ENCODE measurements at places on chromosomes 12 and 14.

- DNase-seq: no peak
Observed at GRCh38 chr14:60303745-60304144, 54.7 kb downstream of the PPM1A start.

GRCh38 chr12:113463746-113464451, 7.8 kb downstream of the LHX5 start:
- DNase-seq: no peak

DNA sequence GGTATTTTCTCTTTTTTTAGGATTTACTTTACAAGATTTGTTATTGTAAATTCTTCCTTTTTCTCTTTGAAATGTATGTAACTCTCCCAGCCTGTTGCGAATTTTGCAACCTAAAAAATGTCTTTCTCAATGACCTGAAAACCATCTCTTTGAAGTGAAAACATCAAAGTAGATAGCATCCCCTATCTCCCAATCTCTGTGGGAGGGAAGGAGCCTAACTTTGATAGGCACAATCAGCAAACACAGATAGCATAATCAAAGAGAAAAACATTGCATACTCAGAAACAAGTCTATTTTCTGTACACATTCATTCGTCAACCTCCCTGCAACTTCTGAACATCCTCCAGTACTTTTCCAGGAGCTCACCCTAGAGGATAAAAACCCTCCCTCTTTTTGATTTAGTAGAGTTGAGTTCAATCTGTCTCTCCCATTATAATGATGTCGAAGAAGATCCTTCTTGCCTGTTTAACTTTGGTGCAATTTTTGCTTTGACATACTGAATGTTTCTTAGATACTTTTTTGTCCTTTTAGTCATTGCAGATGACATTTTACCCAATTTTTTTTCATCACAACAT, 849.2 kb upstream of the LRFN5 start:
- DNase-seq: no peak

- no peak for DNase-seq
Observed at GRCh38 chr14:49512147-49512551, 74.0 kb downstream of the RPS29 start.

DNA sequence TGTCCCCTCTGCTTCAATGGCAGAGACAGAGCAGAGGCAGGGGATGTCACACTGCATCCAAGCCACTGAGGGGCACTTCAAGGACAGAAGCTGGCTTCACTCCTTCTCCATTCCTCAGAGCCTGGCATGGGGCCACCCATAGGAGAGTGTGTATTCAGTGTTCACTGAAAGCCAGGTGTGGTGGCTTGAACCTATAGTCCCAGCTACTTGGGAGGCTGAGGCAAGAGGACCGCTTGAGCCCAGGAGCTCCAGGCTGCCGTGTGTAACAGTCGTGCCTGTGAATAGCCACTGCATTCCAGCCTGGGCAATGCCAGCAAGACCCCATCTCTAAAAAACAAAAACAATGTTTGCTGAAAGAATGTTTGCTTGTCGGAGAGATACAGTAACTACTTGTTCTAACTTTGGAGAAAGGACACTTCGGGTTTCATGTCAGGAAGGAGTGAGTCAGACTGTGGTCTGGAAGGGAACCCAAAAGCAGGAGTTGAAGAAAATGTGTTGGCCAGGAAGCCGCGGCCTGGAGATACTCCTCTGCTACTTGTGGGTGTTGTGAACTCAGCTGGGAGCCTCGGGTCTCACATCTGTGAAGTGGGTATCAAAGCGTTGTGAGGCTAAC, 43.4 kb downstream of the ELK3 start:
- DNase-seq: peak; percentile 35

- no peak for DNase-seq
Observed at GRCh38 chr14:22563987-22564386, 25.0 kb downstream of the DAD1 start.

GRCh38 chr12:46373301-46374296, 1.0 kb upstream of the SLC38A2 start:
- peak; percentile 22 for DNase-seq

- DNase-seq: no peak
Observed at GRCh38 chr14:43165651-43166050, 1341.4 kb downstream of the FSCB start.

- no peak for DNase-seq
Observed at GRCh38 chr12:100669922-100670321, 96.4 kb downstream of the GAS2L3 start.

GRCh38 chr12:12181511-12181910, 85.3 kb downstream of the LRP6 start:
- DNase-seq: no peak

DNA sequence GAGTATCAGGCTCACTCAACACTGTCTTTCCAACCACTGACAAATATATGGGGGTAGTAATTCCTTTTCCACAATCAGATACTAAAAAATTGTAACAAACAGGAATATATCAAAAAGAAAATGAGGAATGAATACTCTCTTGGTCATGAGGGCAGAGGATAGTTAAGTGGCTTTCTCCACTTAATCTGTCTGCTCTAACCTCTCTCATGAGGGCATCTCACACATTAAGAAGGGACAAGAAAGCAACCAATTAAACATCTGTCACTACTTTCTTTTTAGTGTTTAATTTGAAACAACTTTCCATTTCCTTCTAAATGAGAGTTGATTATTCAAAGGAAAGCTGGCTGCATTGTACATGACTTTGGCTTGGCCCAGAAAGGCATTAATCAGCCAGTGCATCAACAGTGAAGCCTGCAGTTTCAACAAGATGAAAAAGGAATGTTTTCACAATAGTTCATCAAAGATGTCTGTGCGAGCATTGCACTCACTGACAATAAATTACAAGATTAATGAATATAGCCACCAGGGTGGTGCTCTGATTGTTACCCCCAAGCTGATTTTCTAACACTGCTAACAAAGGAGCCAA, 142.0 kb downstream of the SEC23A start:
- no peak for DNase-seq

DNA sequence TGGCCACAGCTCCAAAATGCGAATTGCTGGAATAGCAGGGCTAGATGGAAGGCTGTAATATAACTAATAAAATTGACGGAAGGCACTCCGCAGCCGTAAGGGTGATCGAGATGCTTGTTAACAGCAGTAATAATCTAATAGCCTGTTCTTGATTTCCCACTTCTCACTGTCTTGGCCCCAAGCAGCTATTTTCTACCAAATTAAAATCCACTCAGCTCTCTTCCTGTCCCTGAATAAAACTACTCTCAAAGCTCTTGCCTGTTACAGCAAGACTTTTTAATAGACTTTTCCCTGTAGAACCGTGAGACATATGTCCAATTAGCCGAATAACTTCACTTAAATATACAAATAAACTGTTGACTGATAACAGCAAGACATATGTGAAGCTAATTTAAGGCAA, 38.0 kb downstream of the ADCK1 start:
- DNase-seq: no peak

DNA sequence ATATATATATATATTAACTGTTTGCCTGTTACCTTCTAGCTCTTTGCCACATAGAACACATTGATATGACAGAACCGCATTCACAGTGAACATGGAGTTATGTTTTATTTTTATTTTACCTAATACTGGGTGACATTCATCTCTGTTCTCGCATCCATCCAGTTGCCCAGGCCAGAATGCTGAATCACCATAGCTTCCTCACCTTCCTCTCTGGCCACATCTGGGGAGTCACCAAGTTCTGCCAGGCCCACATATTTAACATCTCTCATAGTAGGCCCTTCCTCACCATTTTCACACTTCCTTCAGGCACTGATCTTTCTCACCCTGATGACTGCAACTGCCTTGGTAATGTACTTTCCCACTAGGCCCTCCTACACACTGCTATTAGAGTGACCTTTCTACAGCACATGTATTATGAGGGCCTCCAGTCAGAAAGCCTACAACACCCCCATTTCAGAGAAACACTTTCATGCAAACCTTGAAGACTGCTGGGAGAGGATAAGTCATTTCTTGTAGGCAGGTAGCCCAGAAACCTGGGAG, 106.8 kb downstream of the LGR5 start:
- no peak for DNase-seq

DNA sequence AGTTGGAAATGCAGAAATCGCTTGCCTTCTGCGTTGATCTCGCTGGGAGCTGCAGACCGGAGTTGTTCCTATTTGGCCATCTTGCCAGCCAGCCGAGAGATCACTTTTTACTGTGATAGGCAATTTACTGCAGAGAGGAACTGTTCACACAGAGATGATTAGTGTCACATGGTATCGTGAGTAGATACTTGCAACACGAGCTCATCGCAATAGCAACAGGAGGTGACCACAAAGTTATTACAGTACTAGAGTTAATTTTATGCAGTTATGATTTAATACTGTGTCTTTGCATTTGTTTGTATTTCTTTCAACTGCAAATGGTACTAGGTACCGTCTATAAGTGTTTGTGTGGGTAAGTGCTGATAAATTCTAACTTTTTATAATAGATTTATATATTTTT, 27.8 kb downstream of the NOPCHAP1 start:
- no peak for DNase-seq

DNA sequence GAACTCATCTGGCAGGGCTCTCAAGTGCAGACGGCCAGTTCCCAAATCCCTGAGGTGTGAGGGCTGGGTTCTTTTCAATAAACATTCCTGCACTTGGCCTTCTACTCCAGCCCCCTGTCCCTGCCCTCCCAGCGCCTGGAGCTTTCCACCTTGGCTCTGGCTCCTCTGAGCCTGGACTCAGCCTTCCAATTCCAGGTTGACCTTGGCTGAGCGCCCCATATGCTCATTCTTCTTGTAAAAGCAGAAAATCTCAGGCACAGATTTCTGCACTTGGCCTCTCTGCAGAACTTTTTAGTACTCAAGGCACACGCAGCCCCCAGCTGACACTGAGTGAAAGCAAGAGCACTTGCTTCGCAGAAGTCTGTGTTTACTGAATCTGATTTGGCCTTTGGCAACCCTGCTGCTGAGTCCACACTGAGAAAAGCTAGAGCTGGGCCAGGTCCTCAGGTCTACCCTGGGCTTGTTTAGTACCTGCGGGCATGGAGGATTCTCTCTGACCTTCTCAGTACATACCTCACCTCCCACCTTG, 222.7 kb downstream of the MSRB3 start:
- no peak for DNase-seq

DNA sequence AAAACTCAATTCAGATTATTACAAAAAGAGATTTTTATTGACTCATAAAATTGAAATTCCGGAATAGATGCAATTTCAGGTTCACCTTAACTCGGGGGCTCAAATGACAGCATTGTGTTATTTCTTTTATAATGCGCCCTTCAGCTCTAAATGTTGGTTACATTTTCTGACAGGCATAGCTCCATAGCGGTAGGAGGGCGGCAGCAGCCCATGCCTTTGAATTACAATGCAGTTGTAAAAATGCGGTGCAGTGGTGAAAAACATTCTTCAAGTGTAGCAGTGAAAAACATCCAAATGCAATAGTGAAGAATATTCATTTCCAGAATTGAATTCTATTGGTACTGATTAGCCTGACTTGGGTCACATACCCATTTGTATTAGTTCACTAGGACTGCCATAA, 215.3 kb upstream of the PKP2 start:
- DNase-seq: no peak

GRCh38 chr14:72500234-72500838, 393.6 kb downstream of the DPF3 start:
- no peak for DNase-seq

DNA sequence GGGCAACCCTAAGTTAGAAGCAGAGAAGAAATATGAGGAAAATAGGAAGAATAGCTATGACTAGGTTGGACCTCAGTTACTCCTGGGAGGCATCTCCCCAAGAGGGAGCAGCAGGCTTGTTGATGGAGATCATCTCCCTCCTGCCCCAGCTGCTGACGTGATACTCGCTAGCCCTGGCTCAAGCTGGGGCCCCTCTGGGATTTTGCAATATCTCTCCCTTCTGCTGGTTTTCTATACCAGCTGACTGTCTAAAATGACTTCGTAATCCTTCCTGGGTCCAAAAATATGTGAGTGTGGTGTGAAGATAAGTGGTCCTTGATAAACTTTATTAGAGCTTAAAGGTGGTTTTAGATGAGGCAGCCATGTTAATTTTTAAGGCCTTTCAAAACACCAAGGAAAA, 4.5 kb upstream of the HECTD4 start:
- no peak for DNase-seq

- no peak for DNase-seq
Observed at GRCh38 chr14:65804439-65805112, 392.0 kb downstream of the FUT8 start.

DNA sequence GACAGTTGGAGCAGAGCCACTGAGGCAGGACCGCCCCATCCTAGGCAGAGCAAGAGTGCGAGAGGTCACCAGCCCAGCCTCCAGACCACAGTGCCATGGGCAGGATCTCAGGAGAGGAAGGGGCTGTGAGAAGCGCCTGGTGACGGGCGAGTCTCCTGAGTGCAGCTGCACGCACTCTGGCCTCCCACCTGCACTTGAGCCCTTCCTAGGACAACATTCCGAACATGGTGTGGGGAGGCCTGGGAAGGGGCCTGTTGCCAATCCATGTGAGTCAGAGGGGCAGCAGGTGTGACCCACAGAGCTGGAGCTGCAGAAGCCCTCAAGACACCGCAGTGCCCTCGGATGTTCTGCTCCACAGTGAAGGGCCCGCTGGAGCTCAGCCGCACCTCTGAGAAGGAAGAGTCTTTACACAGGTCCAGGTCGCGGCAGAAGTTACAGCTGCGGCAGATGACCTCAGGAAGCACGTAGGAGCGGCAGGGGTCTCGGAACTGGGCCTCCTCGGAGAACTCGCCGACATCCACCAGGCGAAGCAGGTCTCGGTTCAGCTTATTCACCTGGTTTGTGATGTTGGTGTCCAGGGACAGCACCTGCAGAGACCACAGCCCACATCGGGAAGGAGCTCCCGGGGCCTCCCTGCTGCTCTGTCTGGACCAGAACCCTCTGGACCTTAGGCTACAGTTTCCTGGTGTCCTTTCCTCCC, 7.3 kb downstream of the P2RX2 start:
- no peak for DNase-seq

- DNase-seq: no peak
Observed at GRCh38 chr14:70008284-70009262, 129.4 kb downstream of the SMOC1 start.

GRCh38 chr12:24360907-24361306, 411.4 kb upstream of the SOX5 start:
- DNase-seq: no peak

DNA sequence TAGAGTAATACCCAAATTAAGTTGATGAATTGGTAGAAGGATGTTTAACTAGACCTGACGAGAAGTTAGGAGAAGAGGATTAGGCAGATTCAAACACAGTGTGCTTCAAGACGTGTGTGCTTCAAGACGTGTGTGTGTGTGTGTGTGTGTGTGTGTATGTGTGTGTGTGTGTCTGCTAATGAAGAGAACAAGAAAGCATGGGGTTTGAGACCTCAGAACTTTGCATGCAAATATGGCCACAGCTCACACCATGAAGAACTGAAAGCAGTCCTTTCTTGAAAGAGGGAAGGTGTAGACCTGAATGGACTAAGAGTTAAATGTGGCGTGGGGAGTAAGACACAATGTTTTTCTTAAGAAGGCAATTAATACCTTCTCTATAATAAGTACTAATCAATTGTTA, 32.5 kb upstream of the SSPN start:
- DNase-seq: no peak
